ENCODE measurements at places on chromosomes 2 and 18.
A peak's percentile ranks its signal among the peaks of the same experiment; 100 is the strongest.

- no peak for DNase-seq
These were observed 132.1 kb upstream of the MMADHC start for GRCh38 chr2:149719695-149720094.

DNA sequence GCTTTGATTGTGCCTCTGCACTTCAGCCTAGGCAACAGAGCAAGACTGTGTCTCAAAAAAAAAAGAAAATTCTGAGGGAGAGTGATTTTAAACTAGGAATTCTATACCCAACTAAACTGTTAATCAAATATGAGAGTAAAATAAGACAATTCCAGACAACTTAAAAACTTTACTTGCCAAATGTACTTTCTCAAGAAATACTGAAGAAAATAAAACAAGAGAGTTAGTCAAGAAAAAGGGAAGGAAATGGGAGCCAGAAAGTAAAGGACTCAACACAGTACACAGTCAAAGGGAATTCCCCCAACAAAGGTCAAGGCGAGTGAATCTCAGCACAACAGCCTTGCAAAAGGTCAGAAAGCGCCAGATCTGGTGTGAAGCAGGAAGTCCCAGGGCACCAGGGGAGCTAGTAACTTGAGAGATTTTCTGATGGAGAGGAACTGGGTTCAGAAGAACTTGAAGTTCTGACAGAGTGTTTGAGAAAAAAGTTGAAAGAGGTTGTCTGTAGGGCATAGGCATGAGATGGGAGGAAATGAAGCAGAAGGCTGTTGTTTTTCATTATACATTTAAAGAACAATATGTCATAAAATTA is 22.6 kb upstream of the TBC1D8 start:
- DNase-seq, result peak; percentile 98

DNA sequence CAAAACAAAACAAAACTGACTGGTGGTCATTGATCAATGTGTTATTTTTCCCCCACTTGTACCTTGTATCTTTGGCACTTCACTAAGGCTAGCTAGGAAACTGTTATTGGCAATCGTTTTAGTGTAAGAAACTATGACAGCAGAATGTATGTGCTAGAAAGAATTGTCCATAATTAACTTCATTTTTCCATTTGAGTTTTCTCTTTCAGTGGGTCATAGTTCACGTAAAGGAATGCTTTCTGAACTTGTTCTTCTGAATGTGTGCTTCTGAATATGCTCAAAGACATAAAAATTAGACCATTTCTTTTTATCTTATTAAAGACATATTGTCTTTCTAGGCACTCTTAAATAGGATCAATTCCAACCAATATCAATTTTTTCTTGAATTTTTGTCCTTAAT is 132.2 kb downstream of the ASXL3 start:
- no peak for DNase-seq

GRCh38 chr2:183359867-183360266 is 235.6 kb downstream of the NUP35 start:
- DNase-seq, result no peak

DNA sequence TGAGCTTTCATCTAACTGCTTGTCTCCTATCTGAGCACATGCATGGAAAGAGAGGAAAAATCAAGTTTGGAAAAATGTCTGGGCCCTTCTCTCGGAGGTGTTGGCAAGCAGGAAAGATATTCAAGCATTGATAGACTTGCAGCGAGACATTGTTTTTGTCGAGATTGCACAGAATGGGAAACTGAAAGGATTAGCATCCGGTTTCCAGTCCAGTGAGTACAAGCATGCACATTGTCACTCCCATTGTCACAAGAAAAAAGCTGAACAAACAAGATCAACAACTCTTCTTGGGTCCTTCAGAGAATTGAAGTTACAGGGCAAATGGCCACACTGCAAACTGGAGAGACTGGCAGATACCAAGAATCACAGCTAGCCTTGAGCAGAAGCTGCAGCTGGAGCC is 19.6 kb upstream of the MC5R start:
- DNase-seq, result no peak

DNA sequence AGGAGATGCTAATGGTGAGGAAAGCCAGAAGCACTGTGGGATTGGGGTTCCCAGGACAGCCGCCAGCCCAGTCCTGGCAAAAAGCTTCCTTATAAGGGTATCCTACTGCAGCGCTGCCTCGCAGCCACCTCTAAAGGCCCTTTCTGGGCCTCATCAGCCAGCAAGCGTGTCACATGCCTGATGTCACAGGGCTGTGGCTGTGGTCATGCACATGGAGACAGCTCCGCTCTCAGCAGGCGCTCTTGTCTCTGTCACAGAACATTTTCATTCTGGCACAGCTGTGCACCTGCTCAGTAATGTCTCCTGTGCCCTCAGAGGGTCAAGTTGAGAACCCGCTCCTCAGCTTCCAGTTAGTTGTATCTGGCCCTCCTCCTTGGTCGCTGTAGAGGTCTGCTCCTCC is 17.7 kb upstream of the MAL start:
- DNase-seq, result no peak

GRCh38 chr2:159209341-159210306 is 76.9 kb downstream of the WDSUB1 start:
- DNase-seq, result no peak

Measured in suppressor macrophage (primary cell).